ENCODE measurements at places on chromosomes 12 and 14.

DNA sequence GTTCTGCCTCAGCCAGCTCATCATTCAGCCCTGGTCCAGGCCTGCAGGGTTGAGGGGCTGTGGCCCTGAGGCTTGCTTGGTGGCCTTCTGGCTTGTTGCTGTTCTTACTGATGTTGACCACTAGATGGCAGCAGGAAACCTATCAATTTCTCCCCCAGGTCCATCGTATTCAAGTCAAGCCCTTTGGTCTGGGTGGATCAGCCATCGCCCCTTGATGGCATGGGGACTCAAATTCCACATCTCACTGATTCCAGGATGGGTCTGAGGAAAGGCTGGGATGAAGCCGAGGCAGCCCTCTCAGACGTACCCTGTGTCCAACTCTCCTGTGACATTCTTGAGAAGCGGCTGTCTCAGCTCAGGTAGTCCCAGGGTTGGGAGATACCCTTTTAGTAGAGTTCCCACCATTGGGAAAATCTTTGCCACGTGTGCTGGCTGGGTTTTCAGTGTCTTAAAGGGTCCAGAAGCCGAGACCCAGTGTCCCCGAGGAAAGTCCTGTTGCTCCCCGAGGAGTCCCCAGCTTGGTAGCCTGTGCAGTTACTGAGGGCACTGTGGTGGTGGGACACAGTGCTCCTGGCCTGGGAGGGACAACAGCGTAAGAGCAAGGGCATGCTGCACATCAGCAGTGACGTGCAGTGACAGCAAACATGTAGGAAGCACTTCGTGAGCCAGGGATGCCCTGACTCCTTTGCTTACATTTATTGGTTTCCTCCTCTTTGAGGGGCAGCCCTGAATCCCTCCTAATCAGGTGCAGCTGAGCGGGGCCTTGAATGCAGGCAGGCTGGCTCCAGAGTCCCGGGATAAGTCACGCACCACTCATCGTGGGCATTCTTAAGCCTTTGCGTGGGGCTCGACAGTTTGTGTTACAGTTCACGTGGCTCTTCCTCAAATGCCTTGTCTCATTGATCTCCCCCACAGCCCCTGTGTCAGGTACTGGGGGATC is 58.6 kb downstream of the TSPAN9 start:
- DNase-seq: peak; percentile 88

- no peak for DNase-seq
These were observed 19.6 kb downstream of the CCDC60 start for GRCh38 chr12:119354172-119354571.

- no peak for DNase-seq
These were observed 145.6 kb upstream of the NCOR2 start for GRCh38 chr12:124713041-124713435.

DNA sequence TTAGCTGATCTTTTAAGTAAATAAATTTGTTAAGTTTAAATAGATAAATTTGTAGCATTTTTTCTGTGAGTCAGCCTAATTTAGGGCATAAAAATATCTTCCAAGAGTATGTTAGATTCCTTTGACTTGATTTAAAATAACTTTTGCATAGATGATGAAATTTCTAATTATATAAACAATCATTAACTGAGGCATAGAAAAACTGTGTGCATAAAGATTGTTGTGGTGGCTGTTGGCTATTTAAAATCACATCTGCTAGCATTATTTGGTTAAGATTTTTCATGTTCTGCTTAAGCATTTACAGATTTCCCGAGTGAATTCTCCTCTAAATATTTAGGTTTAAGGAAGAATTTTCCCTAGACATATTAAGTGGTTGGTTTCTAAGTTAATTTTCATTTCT is 223.2 kb downstream of the FSCB start:
- no peak for DNase-seq

GRCh38 chr14:82779301-82779700 is 1245.6 kb upstream of the SEL1L start:
- DNase-seq: no peak

- no peak for DNase-seq
These were observed 60.3 kb downstream of the HSPB8 start for GRCh38 chr12:119239040-119239439.

- no peak for DNase-seq
These were observed 145.7 kb downstream of the CHST11 start for GRCh38 chr12:104602406-104602805.

GRCh38 chr12:122999986-123000420 is 19.5 kb downstream of the ARL6IP4 start:
- DNase-seq: no peak

GRCh38 chr12:52084491-52085231 is 5.2 kb downstream of the SMIM41 start:
- DNase-seq: no peak

GRCh38 chr12:80857311-80857710 is 80.4 kb downstream of the LIN7A start:
- DNase-seq: peak; percentile 33

- no peak for DNase-seq
These were observed 101.9 kb upstream of the RTL1 start for GRCh38 chr14:101005447-101005846.

- DNase-seq: no peak
These were observed 9.1 kb downstream of the LRCOL1 start for GRCh38 chr12:132601171-132601883.

GRCh38 chr12:104232609-104233280 is 17.2 kb downstream of the TXNRD1 start:
- no peak for DNase-seq
